ENCODE measurements at places on chromosomes 7 and 10. TPM values are rescaled to one million over a fixed set of nuclear protein-coding genes. Genes with fewer than 3 reads are reported as not detected.

GRCh38 chr7:63077841-63078240 lies 920.8 kb upstream of the ZNF722 start:
- H3K4me1 ChIP-seq: no peaks in the 10 kb centered on the region
- no peaks in the 10 kb centered on the region for H3K36me3 ChIP-seq
- H3K4me3 ChIP-seq: no peak overlapping the region
- no peak overlapping the region for H3K27ac ChIP-seq
- H3K27me3 ChIP-seq: no peaks in the 10 kb centered on the region
- DNase-seq: no peak

TFEC gene
- not detected for total RNA-seq

DNA sequence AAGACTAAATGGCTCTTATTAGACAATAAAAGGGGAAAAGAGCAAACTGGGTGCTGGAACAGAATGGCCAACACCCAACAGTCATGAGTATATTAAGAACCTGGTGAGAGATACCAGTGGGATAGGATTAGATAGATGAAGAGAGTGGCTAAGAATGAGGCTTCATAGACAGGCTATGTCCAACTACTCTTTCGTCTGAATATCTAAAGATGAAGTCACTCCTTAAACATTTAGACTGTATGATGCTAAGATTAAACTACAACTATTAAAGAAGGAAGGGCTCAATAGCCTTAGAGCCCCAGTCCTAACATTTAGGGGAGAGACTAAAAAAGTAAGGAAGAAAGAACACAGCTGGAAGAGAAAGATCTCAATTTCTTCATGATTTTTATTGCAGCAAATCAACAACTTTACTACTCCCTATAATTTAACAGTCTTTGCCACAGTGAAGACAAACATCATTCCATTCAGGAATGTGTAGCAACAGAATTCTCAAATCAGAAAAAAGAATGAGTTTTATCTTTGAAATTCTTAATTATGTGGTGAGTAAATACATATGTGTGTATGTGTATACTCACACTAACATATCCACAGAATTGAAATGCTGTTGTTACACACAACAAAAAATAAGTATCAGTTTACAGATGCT lies 45.6 kb downstream of the CACNA2D1 start:
- no peak for DNase-seq
- no peak overlapping the region for H3K27ac ChIP-seq
- H3K4me1 ChIP-seq: no peaks in the 10 kb centered on the region
- no peaks in the 10 kb centered on the region for H3K27me3 ChIP-seq

OPALIN gene
- total RNA-seq: not detected

CHST12 gene
- total RNA-seq: 25.6 TPM

DNA sequence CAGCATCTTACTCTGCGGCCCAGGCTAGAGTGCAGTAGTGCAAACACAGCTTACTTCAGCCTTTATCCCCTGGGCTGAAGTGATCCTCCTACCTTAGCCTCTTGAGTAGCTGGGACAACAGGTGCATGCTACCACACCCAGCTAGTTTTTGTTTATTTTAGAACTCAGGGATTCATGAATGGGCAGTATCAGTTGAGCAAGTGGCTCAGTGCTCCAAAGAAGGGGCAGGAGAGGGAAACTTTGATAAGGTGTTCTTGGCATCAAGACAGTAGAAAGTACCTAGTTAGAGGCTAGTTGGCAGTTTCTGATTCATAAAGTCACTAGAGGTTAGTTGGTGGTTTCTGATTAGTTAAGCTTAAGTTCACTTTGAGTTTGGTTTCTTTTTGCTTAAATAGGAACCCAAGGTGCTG lies 18.4 kb downstream of the TRIM24 start:
- peaks cover 15% of the 10 kb centered on the region for H3K4me1 ChIP-seq
- no peak for DNase-seq
- H3K4me3 ChIP-seq: no peak overlapping the region
- H3K27ac ChIP-seq: peak overlapping the region; percentile 45
- H3K27me3 ChIP-seq: no peaks in the 10 kb centered on the region

DNA sequence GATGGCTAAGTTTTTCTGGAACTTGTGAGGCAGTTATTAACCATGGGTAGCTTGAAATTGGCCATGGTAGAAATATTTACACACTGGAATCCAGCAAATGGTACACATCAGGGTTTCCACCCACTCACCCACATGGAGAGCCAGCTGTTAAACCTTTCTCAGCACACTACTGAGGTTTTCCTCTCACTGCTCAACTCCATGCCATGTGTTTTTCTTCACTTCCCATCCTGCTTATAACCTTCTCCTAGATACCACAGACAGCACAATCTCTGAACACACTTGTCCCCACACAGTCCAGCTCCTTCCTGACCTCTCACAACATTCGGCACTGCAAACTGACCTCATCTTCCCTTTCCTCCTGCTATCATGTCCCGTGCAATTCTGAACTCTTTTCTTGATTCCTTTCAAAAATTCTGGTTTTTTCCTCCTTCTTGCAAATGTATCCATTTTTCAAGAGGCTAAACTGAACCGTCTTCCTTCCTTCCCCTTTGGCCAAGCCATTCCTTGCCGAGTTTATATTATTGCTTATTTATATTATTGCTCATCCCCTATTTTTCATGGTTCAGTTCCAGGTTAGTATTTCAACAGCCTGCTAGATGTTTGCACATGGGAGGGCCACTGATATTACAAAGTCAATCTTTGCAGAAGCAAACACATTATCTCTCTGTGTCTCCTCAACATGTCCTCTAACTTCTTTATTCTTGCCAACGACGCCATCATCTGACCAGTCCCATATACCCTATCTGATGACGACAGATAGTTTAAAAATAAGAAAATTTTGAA lies 606.4 kb downstream of the SORCS1 start:
- H3K4me3 ChIP-seq: no peak overlapping the region
- H3K36me3 ChIP-seq: no peaks in the 10 kb centered on the region
- no peak overlapping the region for H3K27ac ChIP-seq

DNA sequence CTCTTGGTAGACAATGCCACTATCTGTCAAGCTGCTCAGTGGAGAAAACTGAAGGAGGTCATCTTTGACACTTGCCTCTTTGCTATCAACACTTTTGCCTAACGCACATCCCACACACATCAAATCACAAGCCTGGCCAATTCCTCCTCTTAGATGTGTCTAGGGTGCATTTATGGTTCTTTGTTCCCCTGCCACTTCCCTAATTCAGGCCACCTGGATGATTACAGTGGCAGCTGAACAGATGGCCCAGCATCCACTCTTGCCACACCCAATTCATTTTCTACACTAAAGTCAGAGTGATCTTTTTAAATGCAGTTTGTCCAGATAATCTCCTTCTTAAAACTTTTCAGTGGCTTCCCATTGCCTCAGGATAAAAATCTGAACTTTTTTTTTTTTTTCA lies 58.6 kb downstream of the LAMB4 start:
- no peak overlapping the region for H3K4me3 ChIP-seq
- no peaks in the 10 kb centered on the region for H3K27me3 ChIP-seq
- H3K36me3 ChIP-seq: no peaks in the 10 kb centered on the region
- no peak overlapping the region for H3K27ac ChIP-seq
- DNase-seq: no peak

GRCh38 chr10:71911296-71911953 lies 52.8 kb upstream of the CHST3 start:
- no peak overlapping the region for H3K4me3 ChIP-seq
- no peaks in the 10 kb centered on the region for H3K27me3 ChIP-seq
- no peaks in the 10 kb centered on the region for H3K4me1 ChIP-seq
- H3K36me3 ChIP-seq: no peaks in the 10 kb centered on the region
- DNase-seq: no peak

DNA sequence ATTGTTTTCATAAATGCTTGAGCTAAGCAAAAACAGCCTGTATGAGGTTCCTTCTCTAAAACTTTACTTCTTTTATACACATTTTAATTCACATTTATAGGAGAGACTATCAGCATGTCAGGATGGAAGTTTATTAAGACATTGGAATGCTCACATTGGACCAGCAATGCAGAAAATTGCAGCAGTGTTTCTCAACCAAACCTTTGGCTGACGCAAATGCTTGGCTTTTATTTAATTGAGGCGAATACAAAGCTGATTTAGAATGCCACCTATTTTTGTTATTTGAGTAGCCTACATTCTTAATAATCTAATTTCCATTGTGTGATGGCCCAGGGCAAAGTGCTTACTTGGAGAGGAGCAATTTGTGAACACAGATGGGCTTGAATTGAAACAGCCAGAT lies 283.2 kb downstream of the ARL4A start:
- no peak overlapping the region for H3K27ac ChIP-seq
- H3K4me1 ChIP-seq: no peaks in the 10 kb centered on the region
- no peaks in the 10 kb centered on the region for H3K36me3 ChIP-seq
- H3K4me3 ChIP-seq: no peak overlapping the region
- H3K27me3 ChIP-seq: no peaks in the 10 kb centered on the region

GRCh38 chr7:118169146-118169545 lies 14.8 kb upstream of the LSM8 start:
- H3K4me3 ChIP-seq: no peak overlapping the region
- H3K36me3 ChIP-seq: no peaks in the 10 kb centered on the region
- no peaks in the 10 kb centered on the region for H3K4me1 ChIP-seq
- no peak overlapping the region for H3K27ac ChIP-seq
- no peak for DNase-seq

DNA sequence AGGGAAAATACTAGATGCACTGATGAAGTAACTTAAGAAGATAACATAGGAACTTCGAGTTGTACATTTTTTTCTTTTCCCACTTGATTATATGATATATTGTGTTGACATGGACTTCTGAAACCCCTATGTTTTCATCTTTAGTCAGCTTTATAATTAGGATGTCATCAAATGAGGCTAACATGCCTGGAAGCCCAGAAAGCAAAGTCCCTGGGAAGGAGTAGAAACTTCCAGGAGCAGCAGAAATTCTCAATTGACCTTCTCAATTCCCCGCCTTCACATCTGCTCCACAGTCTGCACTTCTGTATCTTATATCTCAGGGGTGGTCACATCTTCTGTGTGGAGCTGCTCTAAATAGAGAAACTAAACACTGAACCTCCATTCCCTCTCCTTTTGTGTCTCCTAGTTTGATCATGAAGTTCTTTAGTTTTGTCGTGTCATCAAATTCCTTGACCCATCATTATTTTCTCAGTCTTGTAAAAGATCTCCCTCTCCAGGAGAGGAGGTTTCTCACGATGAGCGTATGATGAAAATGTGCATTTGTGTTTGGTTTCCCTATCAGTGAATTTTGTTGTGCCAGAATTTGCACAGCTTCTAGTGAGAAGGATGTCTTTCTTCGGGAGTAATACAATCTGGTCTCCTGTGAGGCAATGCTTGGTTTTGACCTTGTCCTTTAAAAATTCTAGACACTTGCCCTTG lies 303.3 kb downstream of the SUGCT start:
- H3K27me3 ChIP-seq: no peaks in the 10 kb centered on the region
- no peak overlapping the region for H3K4me3 ChIP-seq
- H3K27ac ChIP-seq: no peak overlapping the region
- DNase-seq: peak; percentile 21
- no peaks in the 10 kb centered on the region for H3K4me1 ChIP-seq
- H3K36me3 ChIP-seq: no peaks in the 10 kb centered on the region

GDF10 gene
- total RNA-seq: 4.0 TPM

GRCh38 chr10:22437620-22438588 lies 92.6 kb downstream of the SPAG6 start:
- peaks cover 79% of the 10 kb centered on the region for H3K27me3 ChIP-seq
- no peaks in the 10 kb centered on the region for H3K4me1 ChIP-seq
- no peak for DNase-seq

- peak overlapping the region; percentile 42 for H3K4me3 ChIP-seq
- peaks cover 39% of the 10 kb centered on the region for H3K27me3 ChIP-seq
- peaks cover 19% of the 10 kb centered on the region for H3K4me1 ChIP-seq
- H3K36me3 ChIP-seq: no peaks in the 10 kb centered on the region
- no peak overlapping the region for H3K27ac ChIP-seq
Measured at GRCh38 chr7:159145490-159145855, 806 bp upstream of the VIPR2 start.

MYL10 gene
- total RNA-seq: not detected

DNA sequence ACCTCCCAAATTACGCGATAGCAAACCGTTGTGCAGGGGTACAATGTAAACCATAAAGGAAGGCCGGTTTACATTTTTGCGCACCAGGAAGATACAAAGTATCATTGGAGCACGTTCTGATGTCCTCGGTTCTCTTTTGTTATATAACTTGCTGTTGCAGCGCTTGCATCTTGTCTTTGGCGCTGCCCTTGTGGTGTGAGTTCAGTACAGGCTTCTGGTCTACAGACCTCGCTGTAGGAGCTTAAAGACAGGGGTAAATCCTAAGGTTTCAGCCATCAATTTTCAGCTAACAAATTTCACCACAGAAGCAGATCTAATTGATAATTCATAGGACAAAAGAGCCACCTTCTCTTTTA lies 1.5 kb upstream of the MKX start:
- peaks cover 6% of the 10 kb centered on the region for H3K4me1 ChIP-seq
- H3K36me3 ChIP-seq: no peaks in the 10 kb centered on the region
- H3K27ac ChIP-seq: no peak overlapping the region
- DNase-seq: peak; percentile 48
- H3K4me3 ChIP-seq: no peak overlapping the region
- peaks cover 99% of the 10 kb centered on the region for H3K27me3 ChIP-seq

COL17A1 gene
- total RNA-seq: not detected

CNTNAP2 gene
- total RNA-seq: 2.1 TPM

GRCh38 chr7:46775776-46776175 lies 806.1 kb downstream of the TNS3 start:
- no peak overlapping the region for H3K4me3 ChIP-seq
- peaks cover 5% of the 10 kb centered on the region for H3K4me1 ChIP-seq
- no peaks in the 10 kb centered on the region for H3K27me3 ChIP-seq
- DNase-seq: no peak
- H3K36me3 ChIP-seq: no peaks in the 10 kb centered on the region

- no peak overlapping the region for H3K27ac ChIP-seq
- no peaks in the 10 kb centered on the region for H3K27me3 ChIP-seq
- no peak overlapping the region for H3K4me3 ChIP-seq
- H3K4me1 ChIP-seq: no peaks in the 10 kb centered on the region
- no peak for DNase-seq
Measured at GRCh38 chr7:141617280-141617679, 66.1 kb downstream of the AGK start.

NCF1 gene
- total RNA-seq: 0.18 TPM

GRCh38 chr10:12279281-12279680 lies 70.1 kb upstream of the CAMK1D start:
- H3K27ac ChIP-seq: no peak overlapping the region
- no peaks in the 10 kb centered on the region for H3K4me1 ChIP-seq
- H3K4me3 ChIP-seq: no peak overlapping the region
- peak; percentile 47 for DNase-seq
- H3K36me3 ChIP-seq: no peaks in the 10 kb centered on the region
- H3K27me3 ChIP-seq: no peaks in the 10 kb centered on the region

GRCh38 chr7:15906436-15906835 lies 220.0 kb upstream of the MEOX2 start:
- peaks cover 13% of the 10 kb centered on the region for H3K4me1 ChIP-seq
- DNase-seq: no peak
- H3K36me3 ChIP-seq: no peaks in the 10 kb centered on the region
- no peak overlapping the region for H3K4me3 ChIP-seq
- H3K27me3 ChIP-seq: no peaks in the 10 kb centered on the region

GRCh38 chr10:54067361-54067760 lies 733.7 kb downstream of the PCDH15 start:
- no peak overlapping the region for H3K4me3 ChIP-seq
- peaks cover 15% of the 10 kb centered on the region for H3K4me1 ChIP-seq
- DNase-seq: peak; percentile 11
- H3K27me3 ChIP-seq: no peaks in the 10 kb centered on the region
- no peaks in the 10 kb centered on the region for H3K36me3 ChIP-seq
